Psoas muscle (tissue), 8 donors: ENCODE measurements at places on chromosomes 6 and 20. TPM values are rescaled to one million over a fixed set of nuclear protein-coding genes. Genes with fewer than 3 reads are reported as not detected.

DNA sequence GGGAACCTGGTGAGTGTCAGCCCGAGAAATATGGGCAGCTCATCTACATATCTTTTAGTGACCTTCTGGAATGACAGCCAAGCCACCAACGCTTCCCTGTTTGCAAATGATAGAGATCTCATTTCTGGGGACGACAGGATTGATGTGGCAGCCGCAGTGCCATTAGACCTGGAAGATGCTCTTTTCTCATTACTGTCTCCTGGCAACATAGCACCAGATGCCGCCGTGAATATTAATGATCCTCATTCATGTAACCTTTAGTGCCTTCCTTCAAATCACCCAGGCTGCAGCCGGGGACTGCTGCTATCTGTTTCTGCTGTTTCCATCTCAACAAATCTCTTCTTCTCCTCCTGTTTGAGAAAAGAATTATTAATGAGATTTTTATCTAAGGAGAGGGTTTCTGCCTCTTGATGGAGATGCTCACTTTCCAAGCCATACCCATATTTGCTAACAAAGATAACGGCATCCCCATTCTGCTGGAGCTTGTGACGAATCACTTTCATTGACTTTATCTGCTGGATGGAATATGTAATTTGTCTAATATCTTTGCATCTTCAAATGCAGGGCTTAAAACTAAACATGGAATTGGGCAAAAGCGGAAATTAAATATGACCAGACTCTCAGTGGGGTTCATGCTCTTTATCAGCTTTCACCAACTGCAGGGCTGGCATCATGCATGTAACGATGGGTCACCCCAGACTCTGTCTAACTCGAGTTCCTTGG is 74.8 kb upstream of the KIF16B start:
- H3K4me1 ChIP-seq: no peaks in the 10 kb centered on the region
- H3K4me3 ChIP-seq: no peak overlapping the region
- no peaks in the 10 kb centered on the region for H3K36me3 ChIP-seq
- no peak for DNase-seq

DNA sequence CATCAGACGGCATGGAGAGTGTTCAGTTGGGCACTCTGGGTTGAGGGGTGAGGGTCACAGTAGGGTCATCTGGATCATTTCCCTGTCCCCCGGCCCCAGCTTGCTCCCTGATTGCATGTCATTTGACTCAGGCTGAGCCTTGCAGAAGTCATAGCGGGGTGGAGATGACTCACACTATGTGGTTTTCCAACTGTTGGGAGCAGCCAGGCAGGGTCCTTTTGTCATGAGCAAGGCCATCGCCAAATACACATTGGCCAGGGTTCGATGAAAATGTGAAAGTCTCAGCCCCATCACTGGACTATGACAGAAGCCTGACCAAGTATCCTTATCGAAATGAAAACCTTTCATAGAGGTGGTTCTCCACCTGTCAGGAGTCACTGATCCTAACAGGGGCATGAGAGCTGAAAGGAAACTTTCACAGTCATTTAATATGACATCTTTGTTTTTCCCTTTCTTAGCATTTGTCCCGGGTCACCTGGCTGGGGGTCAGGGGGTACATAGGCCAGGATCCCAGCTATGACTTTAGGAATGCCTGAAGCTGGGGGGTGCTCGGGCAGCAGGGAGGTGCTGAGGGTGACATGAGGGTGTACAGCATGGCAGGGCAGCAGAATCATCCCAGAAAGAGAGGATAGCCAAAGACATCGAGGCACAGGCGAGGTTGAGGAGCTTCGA is 70.2 kb upstream of the CD93 start:
- H3K4me1 ChIP-seq: peaks cover 68% of the 10 kb centered on the region
- peak overlapping the region; percentile 59 for H3K27ac ChIP-seq
- H3K4me3 ChIP-seq: no peak overlapping the region
- H3K36me3 ChIP-seq: no peaks in the 10 kb centered on the region
- no peaks in the 10 kb centered on the region for H3K27me3 ChIP-seq

GRCh38 chr20:58229198-58229798 is 845 bp upstream of the ANKRD60 start:
- H3K36me3 ChIP-seq: peaks cover 11% of the 10 kb centered on the region
- DNase-seq: no peak
- no peak overlapping the region for H3K4me3 ChIP-seq
- H3K27me3 ChIP-seq: no peaks in the 10 kb centered on the region

- H3K4me3 ChIP-seq: no peak overlapping the region
- DNase-seq: no peak
- no peaks in the 10 kb centered on the region for H3K27me3 ChIP-seq
- H3K36me3 ChIP-seq: no peaks in the 10 kb centered on the region
Observed at GRCh38 chr20:5524896-5525295, 208.1 kb upstream of the PROKR2 start.

GRCh38 chr20:4465212-4465611 is 256.5 kb upstream of the PRND start:
- no peaks in the 10 kb centered on the region for H3K27me3 ChIP-seq
- no peak for DNase-seq
- H3K27ac ChIP-seq: no peak overlapping the region
- H3K4me3 ChIP-seq: no peak overlapping the region
- H3K36me3 ChIP-seq: no peaks in the 10 kb centered on the region

DNA sequence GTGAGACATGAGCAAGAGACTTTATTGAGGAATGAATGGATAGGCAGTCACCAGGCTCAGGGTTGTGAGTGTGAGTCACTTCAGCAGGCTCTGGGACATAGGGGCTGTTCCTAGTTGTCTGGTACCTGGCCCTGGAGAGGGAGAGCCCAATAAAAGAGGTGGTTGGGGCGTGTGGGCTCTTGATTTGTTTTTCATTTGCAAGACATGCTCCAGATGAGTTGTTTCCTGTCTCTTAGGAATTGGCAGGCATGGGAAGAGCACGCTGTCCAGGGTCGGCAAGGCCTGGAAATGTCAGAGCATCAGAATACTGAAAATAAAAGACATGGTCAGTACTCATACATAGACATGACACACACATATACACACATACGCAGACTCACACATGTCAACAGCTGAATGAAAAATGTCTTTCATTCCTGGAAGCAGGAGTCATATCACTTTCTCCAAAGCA is 166.3 kb upstream of the SULF2 start:
- no peak overlapping the region for H3K4me3 ChIP-seq
- no peaks in the 10 kb centered on the region for H3K4me1 ChIP-seq
- no peaks in the 10 kb centered on the region for H3K27me3 ChIP-seq
- H3K27ac ChIP-seq: no peak overlapping the region
- H3K36me3 ChIP-seq: no peaks in the 10 kb centered on the region

Gene SSTR4
- total RNA-seq: not detected

- no peak overlapping the region for H3K27ac ChIP-seq
- no peaks in the 10 kb centered on the region for H3K4me1 ChIP-seq
- H3K36me3 ChIP-seq: no peaks in the 10 kb centered on the region
- H3K4me3 ChIP-seq: no peak overlapping the region
- no peak for DNase-seq
Observed at GRCh38 chr6:44670146-44670545, 282.6 kb downstream of the CDC5L start.

DNA sequence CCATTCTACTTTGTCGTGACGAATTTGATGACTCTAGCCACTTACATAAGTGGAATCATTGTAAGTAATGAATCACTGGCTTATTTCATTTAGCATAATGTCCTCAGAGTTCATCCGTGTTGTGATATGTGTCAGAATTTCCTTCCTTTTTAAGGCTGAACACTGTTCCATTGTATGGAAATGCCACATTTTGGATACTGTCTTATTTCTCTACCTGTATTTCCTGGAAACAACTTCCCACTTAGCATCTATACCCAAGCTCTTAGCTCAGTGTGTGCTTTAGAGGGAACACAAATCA is 28.8 kb upstream of the GGTLC1 start:
- H3K4me1 ChIP-seq: no peaks in the 10 kb centered on the region
- DNase-seq: no peak
- H3K27me3 ChIP-seq: no peaks in the 10 kb centered on the region
- H3K4me3 ChIP-seq: no peak overlapping the region
- no peak overlapping the region for H3K27ac ChIP-seq

DNA sequence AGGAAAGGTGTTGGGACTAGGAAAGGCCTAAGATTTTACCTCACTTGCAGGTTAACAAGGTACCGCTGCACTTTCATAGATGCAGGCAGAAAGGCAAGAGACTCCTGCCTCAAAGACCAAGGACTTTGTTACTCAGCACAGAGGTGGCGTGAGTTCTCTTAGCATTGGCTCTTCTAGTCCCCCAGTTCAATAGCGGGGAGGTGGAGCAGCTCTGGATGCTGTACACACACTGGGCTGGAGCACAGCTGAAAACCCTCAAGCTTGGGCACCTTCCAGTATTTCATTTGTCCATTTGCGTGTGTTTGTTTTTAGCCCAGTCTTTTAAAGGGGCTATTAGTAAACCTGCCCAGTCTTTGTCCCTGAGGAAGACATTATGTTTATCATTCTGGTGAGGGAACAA is 345.2 kb downstream of the FARS2 start:
- H3K36me3 ChIP-seq: no peaks in the 10 kb centered on the region
- no peak overlapping the region for H3K4me3 ChIP-seq
- DNase-seq: no peak
- H3K27me3 ChIP-seq: no peaks in the 10 kb centered on the region

DNA sequence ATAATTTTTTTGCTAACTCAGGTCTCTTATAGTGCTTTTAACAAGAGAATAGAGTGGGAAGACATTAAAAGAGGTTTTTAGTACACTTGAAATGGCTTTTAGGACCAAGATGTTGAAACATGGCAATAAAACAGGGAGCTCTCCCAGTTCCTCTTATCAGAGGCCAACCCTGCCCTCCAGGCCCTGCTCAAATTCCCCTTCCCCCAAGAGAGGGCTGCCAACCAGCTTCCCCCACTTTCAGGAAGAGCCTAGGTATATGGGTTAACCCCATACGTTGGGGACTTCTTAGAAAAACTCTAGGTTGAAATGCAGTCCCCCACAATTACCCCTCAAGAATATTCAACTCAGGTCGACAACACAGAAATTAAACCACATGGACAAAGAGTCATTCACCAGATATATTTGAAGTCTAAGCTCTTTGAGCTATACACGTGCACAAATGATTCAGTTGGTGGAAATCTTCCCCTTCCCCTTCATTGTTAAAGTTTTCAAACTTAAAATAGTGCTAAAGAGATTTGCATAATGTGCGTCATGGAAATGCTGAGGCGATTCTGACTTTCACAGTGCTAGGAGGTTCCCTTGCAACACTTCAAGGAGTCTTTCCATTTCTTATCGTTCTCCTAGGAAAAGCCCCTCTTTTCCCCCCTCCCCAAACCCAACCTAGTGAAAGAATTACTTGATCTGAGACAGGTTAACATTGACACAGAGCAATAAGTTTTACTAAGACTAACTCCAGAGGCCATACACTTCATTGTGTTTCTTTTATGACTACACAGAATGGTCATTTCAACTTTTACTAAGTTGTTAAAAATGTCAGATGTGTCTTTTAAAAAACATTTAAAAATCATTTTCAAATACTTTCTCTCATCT is 49.8 kb upstream of the ENPP5 start:
- H3K27ac ChIP-seq: no peak overlapping the region
- no peaks in the 10 kb centered on the region for H3K4me1 ChIP-seq
- no peak overlapping the region for H3K4me3 ChIP-seq
- no peaks in the 10 kb centered on the region for H3K27me3 ChIP-seq

GRCh38 chr6:108653949-108654348 is 93.2 kb downstream of the FOXO3 start:
- H3K4me1 ChIP-seq: peaks cover 92% of the 10 kb centered on the region
- DNase-seq: peak; percentile 71
- no peaks in the 10 kb centered on the region for H3K36me3 ChIP-seq

Gene SH3BGRL2
- total RNA-seq: 9.7 TPM

DNA sequence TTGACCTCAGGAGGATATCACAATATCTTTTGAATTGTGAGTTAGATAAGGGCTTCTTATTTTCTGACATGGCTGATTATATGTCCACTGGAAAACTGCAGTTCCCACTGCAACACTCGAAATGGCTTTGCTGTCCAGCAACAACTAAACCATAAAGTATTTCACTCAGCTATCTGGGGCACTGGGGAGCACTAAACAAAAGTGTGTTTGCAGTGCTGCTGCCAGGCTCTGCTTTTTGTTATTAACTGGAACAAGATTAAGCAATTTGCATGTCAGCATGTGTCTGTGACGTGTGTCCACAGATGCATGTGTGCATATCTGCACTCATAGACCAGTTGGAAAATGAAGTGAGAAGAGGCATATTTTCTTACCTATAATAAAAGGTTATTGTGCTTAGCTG is 107.8 kb upstream of the CCN2 start:
- no peaks in the 10 kb centered on the region for H3K4me1 ChIP-seq
- no peak for DNase-seq
- H3K4me3 ChIP-seq: no peak overlapping the region

DNA sequence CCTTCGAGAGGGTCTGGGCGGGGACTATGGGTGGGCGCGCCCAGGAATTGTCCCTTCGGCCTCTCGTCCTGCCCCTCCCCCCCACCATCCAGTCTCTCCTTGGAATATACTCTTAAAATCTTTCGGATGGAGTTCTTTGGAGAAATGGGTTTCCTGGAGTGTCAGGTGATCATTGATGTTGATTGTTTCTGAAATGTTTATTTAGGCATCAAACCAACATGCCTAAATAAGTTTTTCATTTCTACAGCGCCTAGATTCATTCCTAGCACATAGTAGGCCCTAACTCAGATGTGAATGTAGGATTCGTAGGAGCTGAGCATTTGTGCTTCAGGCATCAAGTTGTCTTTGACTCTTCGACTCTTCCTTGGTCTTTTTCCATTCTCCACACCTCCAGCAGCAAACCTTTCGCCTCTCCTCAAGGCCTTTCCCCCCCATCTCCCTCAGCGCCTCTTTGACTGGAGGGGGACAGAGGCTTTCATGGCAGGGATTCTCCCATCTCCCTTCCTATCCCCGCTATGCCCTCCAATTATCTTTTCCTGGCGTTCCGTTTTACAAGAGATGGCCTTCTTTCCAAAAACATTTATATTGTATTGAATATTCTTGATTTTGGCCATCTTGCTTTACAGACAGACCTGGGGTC is 610 bp downstream of the CASP8AP2 start:
- peak overlapping the region; percentile 83 for H3K27ac ChIP-seq
- peaks cover 7% of the 10 kb centered on the region for H3K4me1 ChIP-seq
- DNase-seq: no peak
- peaks cover 29% of the 10 kb centered on the region for H3K36me3 ChIP-seq
- no peaks in the 10 kb centered on the region for H3K27me3 ChIP-seq

- peaks cover 9% of the 10 kb centered on the region for H3K4me1 ChIP-seq
- no peak overlapping the region for H3K4me3 ChIP-seq
- no peak for DNase-seq
- no peak overlapping the region for H3K27ac ChIP-seq
Observed at GRCh38 chr6:154450498-154450897, 60.0 kb downstream of the CNKSR3 start.

DNA sequence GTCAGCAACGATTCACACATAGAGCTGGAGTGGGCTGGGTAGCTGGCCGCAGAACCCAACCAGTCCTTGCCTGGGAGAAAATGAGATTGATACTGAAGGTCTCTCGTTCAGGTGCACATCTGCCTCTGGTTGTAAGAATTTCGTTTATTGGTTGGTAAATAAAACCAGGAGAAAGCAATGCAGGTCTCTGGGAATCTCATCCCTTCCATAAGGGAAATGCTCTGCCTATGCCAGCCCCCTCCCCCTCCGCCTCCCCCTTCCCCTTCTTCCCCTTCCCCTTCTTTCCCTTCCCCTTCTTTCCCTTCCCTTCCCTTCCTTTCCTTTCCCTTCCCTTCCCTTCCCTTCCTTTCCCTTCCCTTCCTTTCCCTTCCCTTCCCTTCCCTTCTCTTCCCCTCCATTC is 107.3 kb downstream of the DTD1 start:
- H3K4me3 ChIP-seq: no peak overlapping the region
- H3K27ac ChIP-seq: no peak overlapping the region

Gene FERMT1
- 0.13 TPM for total RNA-seq
